ENCODE measurements at places on chromosomes 12 and 14. TPM values are rescaled to one million over a fixed set of nuclear protein-coding genes. Genes with fewer than 3 reads are reported as not detected.
A peak's percentile ranks its signal among the peaks of the same experiment; 100 is the strongest.

The SLC7A7 gene
- total RNA-seq = 2.5 TPM

The TRPV4 gene
- 0.96 TPM for total RNA-seq

The RHEBL1 gene
- total RNA-seq = 13.2 TPM

The RERG gene
- total RNA-seq = not detected

The RPS6KA5 gene
- 1.7 TPM for total RNA-seq

The OTX2 gene
- not detected for total RNA-seq

The GPR137C gene
- 0.49 TPM for total RNA-seq

The SOAT2 gene
- total RNA-seq = not detected

The WBP11 gene
- total RNA-seq = 23.9 TPM

The SLC39A9 gene
- total RNA-seq = 88.7 TPM

GRCh38 chr14:73796893-73797542, 54.6 kb upstream of the PTGR2 start:
- DNase-seq = no peak

DNA sequence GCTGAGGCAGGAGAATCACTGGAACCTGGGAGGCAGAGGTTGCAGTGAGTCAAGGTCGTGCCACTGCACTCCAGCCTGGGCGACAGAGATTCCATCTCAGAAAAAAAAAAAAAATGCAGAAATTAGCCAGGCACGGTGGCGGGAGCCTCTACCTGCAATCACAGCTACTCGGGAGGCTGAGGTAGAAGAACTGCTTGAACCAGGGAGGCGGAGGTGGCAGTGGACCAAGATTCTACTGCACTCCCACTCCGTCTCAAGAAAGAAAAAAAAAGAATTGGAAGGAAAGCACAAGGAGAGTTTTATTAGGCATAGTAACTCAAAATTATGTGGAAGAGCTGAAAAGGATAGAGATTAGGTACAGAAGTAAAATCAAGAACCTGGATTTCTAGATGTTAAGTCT, 20.8 kb upstream of the AMHR2 start:
- DNase-seq = no peak

- DNase-seq = no peak
Measured at GRCh38 chr12:29528161-29528560, 30.7 kb upstream of the OVCH1 start.

- DNase-seq = peak; percentile 79
Measured at GRCh38 chr14:50064993-50065392, 51.4 kb downstream of the VCPKMT start.

GRCh38 chr12:43501703-43502102, 50.3 kb downstream of the ADAMTS20 start:
- peak; percentile 12 for DNase-seq

DNA sequence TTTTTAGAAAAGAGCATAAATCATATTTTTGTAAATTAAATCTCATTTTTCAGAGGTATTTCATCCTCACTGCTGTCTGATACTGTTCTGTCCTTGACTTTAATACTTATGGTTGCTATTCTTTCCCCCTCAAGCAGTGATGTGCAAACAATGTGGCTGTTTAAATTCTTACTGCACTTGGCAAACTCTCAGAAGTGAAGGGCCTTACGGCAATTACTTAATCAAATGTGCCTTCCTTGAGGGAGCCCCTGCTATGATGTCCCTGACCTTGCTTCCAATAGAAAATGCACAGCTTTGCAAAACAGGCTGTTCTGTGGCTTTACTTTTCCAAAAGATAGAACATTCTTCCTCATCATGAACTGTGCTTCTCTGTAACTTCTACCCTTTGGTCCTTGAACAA, 35.2 kb downstream of the UBE3B start:
- no peak for DNase-seq

GRCh38 chr12:54579696-54580333, 8.6 kb downstream of the PPP1R1A start:
- DNase-seq = peak; percentile 56

DNA sequence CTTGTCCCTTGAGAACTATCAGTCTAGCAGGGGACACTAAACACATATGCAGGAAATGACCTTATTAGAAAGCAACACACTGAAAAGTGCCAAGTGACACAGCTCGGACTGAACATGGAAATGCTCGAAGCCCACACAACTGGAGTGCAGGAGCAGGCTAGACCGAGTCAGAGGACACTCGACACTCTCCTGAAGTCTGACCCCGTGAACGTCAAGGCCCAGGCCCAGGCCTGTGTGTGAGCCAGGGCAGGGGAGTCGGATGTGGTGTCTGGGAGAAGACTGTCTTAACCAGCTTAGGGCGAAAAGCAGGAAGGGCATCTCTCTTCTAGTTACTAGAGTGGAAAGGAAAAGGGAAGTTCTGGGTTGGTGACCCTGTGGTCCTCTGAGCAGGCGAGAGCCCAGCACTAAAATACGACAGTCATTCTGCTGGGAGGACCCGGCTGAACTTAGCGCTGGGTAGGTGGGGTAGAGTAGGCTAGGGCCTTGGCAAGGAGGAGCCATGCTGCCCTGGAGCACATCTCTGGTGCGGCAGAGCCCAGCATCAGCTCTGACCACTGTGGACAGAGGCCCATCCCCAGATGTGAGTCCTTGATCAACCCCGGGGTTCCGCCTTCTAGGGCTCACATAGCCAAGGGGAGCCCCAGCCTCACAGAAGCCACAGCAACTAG, 93.0 kb downstream of the NTF3 start:
- DNase-seq = no peak

DNA sequence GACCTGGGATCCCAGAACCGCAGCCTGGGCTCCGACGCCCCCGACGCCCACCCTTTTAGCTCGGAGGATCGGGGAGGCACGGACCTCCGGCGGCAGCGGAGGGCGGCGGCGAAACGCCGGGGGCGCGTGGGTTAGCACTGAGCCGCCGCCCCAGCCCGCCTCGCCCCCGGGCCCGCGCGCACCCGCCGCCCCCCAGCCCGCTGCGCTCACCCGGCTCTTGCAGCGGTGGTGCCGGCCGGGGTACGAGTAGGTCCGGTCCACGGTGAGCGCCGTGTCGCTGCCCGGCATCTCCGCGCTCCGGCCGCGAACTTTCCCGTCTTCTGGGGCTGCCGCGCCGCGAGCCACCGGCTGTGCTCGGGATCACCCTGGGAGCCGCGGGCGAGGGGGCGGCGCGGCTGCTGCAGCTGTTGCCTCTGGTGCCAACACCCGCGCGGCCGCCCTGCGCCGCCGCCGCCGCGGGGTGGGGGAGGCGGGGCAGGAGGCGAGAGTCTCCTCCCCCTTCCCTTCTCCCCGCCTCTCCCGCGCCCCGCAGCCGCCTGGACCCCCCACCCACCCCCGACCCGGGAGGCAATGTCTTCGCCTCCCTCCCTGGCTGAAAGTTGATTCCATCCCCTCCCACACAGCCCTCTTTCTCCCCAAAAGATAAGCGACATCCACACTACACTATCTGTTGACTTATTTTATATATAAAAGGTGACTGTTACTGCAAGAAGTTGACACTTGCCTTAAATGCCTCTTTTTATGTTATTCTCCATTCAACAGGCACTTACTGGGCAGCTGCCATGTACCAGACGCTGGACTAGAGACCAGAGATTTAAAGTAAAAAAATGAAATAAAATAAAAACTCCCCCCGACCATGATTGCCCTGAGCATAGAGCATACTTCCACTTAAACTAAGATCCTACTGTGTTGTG, at the start of gene TMCC3:
TSS of gene TMCC3 (minus strand) at position 415 of the 914 bp plus-strand sequence. CDS start at position 288, 127 bp downstream.
- peak; percentile 46 for DNase-seq

GRCh38 chr12:131776237-131776889, 51.8 kb upstream of the MMP17 start:
- peak; percentile 89 for DNase-seq

DNA sequence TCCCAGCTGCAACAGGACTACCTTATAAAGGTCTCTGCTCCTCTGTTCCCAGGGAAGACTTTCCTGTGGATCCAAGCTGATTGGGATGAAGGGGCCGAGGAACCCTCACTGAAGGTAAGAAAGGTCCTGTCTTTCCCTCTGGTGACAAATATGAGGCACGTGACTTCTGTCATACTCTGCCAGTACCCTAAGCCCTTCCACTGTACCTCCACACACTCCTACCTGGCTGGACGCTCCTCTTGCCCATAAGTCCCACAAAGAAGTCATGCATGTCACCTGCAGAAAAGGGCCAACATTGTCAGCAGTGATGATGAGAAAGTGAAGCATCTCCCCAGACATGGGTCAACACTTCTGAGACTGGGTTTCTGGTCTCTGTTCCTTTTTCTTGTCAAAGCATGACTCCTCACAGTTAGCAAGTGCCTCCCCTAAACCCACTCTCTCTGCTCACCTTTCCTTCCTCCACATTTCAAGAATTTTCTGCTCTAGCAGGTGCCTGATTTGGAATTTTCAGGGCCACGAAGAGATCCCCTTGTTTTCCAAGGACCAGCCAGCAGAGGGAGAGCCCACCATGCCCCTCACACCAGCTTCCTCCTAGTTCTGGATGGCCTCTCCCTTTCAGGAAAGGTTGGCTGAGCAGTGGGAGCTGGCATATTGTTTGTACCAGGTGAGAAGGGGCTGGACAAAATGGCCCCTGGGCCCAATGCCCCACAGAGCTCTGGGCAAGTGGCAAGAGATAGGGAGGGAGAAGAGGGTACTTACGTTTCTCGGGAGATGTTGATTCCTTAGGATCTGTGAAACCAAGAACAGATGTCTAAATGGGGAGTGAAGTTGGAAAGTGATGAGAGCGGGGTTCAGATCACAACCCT, 3.5 kb downstream of the TAC3 start:
- no peak for DNase-seq

GRCh38 chr14:95685978-95686922, at the start of gene TCL1B:
Gene TCL1B (plus strand): TSS chr14:95686426. CDS start chr14:95686468, 42 bp downstream.
- no peak for DNase-seq

- DNase-seq = no peak
Measured at GRCh38 chr14:92387578-92387977, 64.6 kb downstream of the SLC24A4 start.

DNA sequence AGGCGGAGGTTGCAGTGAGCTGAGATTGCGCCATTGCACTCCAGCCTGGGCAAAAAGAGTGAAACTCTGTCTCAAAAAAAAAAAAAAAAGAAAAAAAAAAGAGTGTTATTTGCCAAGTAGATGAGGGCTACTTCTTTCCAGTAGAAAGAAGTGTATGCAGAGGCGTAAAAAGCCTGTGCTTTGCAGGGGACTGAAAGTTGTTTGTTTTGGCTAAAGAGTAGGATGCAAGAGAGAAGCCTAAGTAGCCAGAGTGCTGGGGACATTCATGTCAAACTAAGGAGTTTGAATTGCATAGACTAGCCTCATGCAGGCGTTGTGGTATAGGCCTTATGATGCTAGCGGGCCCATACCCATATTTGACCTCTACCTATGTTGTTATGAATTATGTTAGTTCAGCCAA, 9.5 kb downstream of the HSD17B6 start:
- no peak for DNase-seq

- DNase-seq = peak; percentile 88
Measured at GRCh38 chr12:54431911-54432814, 13.1 kb upstream of the ITGA5 start.

- DNase-seq = no peak
Measured at GRCh38 chr14:36066636-36067035, 109.9 kb downstream of the PTCSC3 start.

GRCh38 chr12:108948367-108948766, 68.5 kb downstream of the DAO start:
- DNase-seq = no peak

- peak; percentile 76 for DNase-seq
Measured at GRCh38 chr12:63888908-63889635, 44.6 kb downstream of the SRGAP1 start.

DNA sequence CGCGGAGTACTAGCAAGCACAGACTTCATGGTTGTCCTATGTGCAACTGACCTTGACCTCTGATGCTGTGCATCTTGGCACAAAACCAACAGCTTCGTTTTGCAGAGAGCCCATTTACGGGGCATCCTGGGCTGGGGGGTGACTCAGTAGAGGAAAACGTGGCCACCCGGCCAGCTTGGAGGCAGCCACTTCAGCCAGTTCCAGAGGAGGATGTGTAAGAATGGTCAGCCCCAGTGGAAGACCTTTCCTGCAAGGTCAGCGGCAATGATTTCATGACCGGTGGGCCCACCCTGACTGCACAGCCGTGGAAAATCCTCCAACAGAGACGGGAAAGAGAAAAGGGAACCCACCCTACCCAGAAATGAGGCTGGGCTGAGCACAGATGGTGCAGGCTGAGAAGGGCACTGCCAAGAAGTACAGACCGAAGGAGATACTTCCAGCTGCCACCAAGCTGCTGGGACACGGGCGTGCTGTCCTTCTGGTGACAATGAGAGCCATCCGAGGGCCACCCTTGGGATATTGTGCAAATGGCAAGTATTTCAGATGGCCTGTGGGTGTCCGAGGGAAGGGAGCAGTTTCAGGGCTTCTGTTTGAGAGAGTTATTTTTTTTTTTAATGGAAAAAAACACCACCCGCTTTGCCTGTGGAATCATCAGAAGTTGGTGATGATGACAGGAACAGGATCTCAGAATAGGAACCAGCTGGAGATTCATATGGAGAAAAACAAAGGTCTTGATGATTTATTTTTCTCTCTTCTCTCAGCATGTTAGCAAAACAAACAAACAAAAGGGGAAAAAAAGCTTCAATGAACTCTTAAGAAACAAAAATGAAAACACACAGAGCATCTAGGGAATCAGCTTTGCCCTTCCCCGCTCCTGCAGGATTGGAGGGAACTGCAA, 120.2 kb upstream of the RFLNA start:
- DNase-seq = peak; percentile 96

DNA sequence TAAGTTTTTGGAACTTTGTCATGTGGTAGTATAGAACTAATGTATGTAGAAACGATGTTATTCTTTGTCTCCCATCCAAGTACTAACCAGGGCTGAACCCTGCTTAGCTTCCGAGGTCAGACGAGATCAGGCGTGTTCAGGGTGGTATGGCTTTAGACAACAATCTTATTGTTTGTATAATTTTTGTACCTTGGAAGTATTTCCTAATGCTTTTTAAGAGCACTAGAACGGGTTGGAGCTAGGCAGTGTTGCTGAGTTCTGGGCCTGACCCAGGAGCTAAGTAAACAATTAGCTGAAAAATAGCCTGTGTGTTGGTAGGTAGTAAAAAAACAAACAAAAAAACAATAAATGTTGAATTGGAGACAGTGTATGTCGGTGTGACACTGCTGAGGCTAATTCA, 244.3 kb downstream of the EMP1 start:
- DNase-seq = no peak

- DNase-seq = no peak
Measured at GRCh38 chr12:69150796-69151127, 88.6 kb upstream of the CPSF6 start.

DNA sequence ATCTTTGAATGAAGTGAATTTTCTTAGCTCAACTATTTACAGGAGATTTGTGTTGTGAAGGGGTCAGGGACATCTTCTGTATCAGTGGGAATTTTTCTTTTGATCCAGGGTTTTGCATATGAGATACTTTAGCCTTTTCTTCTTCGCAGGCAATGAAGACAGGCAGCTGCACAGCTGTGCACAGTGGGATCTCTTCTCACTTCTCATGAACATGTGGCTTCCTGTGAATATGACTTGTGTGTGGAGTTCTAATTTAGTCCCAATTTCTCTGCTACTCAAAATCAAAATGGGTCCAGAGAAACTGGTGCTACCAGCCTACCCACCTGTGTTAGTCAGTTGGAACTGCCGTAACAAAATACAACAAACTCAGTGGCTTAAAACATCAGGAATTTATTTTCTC, 37.8 kb downstream of the ARF6 start:
- DNase-seq = no peak

All from RPMI7951 (cell line).